ENCODE measurements at places on chromosomes 6 and 20.

- DNase-seq: no peak
Observed at GRCh38 chr6:127818149-127818548, 82.7 kb downstream of the THEMIS start.

DNA sequence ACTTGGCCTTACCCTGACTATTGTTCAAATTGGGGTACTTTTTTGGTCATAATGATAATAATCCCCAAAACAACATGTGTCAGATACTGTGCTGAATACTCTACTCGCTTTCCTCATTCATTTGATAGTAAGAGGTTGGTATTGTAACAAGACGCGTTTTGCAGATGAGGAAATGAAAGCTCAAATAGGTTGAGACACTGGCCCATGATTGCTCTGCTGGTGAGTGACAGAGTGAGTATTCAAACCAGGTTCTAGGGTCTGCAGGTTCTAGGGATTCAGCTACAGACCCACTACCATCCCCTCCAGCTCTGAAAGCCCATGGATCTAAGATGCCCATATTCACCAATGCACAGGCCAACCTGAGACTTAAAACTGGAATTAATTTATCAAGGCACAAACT is 1.3 kb upstream of the ENPP4 start:
- no peak for DNase-seq

DNA sequence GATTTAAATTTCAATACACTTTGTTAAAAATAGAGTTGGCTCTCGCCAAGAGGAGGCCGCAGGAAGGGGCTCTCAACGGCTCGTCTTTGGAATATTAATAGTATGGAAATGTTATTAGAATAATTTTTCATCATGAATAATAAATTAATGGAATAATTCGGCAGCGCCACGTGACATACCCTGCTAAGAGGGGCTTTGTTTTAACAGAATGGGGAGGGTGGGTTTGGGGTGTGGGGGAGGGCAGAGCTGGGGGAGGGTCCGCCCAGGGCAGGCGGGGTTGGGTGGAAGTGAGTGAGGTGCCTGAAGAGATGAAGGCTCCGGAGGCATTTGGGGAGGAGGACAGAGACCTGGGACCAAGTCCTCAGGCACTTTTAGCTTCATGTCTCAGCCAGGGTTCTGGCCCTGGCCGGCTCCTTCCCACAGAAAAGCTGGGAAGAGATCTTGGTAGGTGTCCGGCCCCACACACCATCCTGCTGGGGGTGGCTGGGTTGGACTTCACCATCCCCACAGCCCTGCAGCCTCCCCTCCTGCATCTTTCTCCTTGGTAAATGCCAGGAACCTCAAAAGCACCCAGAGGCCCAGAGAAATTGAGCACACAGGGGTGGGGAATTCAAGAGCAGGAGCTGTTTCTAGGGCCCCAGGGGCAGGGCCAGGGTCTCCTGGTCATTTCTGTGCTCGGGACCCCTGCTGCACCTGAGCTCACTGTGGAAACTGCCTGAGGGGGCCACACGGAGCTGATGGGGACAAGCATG is 93.6 kb upstream of the BHLHE23 start:
- peak; percentile 11 for DNase-seq

DNA sequence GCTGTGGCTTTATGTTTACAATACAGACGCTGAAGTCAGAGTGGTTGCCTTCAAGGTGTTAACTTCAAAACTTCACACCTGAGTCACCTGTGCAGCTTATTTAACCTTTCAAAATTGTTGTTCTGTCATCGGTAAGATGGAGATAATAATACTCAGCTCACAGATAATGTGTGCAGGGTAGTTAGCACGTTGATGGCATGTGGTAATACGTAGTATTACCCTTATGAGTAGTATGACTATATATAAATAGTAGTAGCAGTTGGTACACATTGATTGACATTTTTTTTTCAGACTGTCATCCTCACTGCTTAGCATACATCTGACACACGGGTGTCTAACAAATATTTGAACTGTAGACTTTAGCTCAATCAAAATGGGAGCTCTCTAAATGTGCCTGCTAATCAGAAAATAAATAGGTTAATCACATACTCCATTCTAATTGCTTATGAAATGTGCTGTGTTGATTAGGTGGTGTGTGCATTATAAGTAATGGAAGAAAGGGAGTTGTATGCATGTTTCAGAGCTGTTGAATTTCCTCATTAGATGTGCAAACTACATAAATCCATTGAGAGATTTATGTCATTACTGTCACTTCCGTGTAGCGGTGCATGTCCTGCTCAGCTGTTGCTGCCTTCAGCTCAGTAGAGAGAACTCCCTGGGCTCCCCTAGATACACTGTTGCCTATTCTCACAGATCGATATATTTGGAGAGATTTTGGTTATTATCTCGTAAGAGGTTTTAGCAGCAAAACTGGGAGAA is 11.2 kb upstream of the MROH8 start:
- no peak for DNase-seq

GRCh38 chr6:131955876-131956275 is 4.7 kb upstream of the CCN2 start:
- no peak for DNase-seq

DNA sequence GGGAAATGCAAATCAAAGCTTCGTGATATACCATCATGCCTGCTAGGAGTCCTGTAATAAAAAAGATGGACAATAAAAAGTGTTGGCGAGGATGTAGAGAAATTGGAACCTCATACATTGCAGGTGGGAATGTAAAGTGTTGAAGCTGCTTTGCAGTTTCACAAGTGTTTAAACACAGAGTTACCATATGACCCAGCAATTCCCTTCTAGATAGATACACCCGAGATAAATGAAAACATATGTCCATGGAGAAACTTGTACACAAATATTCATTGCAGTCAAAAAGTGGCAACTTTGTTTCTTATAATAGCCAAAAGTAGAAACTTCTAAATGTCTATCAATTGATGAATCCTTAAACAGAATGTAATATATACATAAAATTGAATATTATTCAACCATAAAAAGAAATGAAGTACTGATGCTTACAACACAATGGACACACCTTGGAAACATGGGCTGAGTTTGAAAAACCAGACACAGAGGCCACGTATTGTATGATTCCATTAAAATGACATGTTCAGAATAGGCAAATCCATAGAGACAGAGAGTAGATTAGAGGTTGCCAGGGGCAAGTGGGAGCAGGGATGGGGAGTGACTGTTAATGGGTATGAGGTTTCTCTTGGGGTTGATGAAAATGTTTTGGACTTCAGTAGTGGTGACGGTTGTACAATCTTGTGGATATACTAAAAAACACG is 20.8 kb upstream of the ERVFRD-1 start:
- DNase-seq: no peak

DNA sequence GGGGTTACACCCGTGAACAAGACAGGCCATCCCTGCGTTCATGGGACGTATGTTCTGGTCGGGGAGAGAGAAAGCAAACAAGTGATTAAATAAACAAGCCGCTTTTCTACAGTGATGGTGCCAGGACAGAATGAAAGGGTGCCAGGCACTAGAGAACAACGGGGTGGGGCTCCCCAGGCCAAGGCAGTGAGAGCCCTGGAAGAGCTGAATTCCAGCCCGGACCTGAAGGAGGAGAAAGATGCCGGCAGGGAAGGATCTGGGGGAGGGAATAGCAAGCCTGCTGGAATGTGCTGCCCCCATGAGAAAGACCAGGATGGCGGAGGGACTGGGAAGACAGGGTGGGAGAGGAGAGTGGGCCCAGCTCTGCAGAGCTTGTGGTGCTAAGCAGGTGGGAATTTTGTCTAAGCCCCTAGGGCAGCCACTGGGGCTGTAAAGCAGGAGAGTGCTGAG is 7.5 kb downstream of the SNAI1 start:
- DNase-seq: no peak

- no peak for DNase-seq
Observed at GRCh38 chr20:44231193-44231592, 15.9 kb upstream of the GDAP1L1 start.

DNA sequence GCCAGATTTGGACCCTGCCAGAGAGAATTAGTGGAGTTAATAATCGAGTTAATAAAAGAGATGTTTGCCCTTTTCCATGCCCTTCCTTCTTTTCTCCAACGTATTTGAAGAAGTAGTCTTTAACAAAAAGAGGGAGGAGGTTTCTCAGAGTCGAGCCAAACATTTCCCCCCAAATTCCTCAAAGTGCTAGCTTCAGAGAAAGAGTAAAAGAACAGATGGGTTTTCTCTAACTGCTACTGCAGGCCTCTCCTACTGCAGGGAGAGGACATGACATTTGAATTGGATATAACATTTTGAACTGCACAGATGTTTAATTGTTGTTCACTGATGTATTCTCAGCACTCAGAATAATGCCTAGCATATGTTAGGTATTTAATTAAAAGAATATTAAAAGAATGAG is 25.5 kb downstream of the RWDD2A start:
- DNase-seq: no peak

GRCh38 chr6:150528648-150529285 is 70.9 kb upstream of the PLEKHG1 start:
- DNase-seq: no peak

DNA sequence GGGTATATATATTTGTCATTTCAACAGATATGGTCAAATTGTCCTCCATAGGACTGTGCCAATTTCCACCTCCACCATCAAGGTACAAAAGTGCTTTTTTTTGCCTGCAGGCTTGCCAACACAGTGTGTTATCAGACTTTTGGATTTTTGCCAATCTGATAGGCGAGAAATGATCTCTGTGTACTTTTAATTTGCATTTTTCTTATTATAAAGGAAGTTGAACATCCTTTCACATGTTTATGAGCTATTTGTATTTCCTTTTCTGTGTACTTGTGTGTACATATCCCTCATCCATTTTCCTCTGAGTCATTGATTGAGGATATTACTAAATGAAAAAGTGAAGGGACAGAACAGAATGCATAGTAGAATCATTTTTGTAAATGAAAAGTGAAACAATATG is 39.0 kb upstream of the PTPN1 start:
- no peak for DNase-seq

- DNase-seq: no peak
Observed at GRCh38 chr6:51908243-51908642, 179.2 kb downstream of the PKHD1 start.

DNA sequence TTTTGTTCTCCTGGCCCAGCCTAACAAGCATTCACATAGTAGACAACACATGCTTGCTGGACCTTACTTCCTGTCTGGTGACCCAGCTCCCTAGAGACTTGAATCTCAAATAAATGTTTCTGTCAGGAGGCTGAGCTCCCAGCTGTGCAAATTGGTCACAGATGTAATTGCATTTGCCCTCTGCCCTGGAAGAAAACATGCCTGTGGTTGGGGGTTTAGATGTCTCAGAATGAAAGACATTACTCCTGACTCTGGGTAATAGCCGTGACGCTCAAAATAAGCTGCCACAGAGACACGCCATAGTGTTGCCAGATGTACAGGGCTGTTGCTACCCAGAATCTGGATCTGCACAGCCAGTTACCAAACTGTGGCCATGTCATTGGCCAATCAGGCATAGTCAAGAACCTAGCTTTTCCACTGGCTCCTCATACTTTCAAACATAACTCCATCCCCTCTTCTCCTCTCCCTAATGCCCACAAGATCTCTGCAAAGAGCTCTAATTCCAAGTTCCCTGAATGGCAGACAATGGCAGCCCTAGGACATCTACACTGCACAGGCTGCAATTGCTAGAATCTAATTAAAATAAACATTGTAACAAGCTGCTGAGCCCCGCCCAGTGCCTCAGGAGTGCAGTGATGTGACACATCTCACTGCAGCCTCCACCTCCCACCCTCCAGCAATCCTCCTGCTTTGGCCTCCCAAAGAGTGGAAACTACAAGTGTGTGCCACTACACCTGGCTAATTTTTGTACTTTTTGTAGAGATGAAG is 32.8 kb upstream of the GMPR start:
- no peak for DNase-seq

DNA sequence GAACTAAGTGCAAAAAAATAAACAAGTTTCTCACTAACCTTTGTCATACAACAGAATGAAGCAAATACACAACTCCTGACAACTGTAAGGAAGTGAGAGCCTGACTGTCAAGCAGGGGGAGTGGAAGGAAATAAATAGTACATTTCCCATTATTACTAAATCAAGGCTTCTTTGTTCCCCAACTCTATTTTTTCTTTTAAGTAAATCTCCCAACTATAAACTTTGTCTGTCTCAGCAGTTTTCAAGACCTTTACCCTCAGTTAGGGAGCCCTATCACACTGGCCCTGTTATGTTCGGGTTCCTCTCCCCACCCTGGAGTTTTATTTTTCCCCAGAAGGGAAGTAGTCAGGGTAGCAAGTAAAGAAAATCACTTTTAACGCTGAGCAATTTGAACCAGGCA is 24.1 kb upstream of the IPCEF1 start:
- DNase-seq: no peak

DNA sequence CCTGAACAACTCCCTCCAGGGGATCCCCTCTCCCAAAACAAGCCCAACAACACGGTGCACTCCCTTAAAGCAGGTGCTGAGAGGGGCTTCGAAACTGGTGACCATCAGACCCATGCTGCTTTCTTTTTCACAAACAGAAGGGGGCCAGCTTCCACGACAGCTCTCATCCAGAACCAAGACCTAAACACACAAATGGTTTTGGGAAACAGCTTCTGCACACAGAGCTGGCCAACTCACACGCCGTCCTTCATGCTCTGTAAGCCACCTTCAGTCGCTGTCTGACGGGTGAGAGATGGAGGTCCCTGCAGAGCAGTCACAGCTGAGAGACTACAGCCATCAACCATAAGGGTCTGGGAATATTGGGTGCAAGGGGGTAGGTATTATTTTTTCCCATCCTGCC is 76.3 kb downstream of the ZMYND8 start:
- DNase-seq: no peak

GRCh38 chr20:25014816-25015215 is 22.3 kb upstream of the APMAP start:
- no peak for DNase-seq

DNA sequence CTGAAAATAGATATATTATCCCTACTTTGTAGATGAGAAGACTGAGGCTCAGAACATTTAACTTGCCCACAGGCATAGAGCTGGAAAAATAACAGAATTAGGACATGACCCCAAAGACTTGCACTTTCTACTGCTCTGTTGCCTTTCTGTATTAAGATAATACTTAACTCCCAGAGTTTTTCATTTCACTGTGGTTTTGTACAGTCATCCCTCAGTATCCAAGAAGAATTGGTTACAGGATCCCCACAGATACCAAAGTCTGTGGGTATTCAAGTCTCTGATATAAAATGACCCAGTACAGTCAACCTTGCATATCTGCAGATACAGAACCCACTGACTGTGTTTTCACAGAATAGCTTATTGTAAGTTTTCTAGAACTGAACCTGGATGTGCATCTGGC is 16.8 kb downstream of the MRS2 start:
- DNase-seq: no peak

DNA sequence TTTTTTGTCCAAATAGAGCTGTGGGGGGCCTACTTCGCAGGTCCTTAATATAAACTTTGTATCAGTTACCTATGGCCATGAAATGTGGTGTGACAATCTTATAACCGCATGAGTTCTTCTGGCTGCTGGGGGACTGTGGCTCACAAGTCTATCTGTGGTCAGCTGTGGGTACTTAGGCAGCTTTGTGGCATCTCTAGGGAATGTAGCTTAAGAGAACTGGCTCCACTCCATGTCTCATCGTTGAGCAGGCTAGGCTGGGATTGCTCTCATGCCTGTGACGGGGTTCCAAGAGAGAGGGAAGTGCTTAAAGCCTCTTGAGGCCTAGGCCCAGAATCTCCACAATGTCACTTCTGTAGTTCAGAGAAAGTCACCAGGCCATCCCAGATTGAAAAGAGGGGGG is 140.5 kb downstream of the BTBD3 start:
- no peak for DNase-seq
